NCI-H774 (cell line): ENCODE measurements at places on chromosomes 7 and 10.

DNA sequence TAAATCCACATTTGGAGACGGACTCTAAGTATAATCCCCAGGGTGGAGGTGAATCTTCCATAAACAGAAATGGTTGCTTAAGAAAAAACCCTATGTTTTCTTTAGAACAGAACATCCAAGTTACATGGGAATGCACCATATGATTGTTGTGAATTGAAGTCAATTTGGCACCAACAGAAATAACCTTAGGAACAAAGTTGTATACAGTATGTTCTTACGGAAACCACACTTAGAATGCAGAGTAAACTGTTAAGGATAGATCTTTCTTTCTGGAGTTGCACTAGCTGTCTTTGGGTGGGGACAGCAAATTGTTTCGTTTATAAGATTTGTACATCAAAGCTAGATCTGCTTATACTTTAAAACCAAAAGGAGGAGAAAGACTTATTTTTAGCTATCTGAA, 316.4 kb downstream of the PTEN start:
- no peak for DNase-seq

- no peak for DNase-seq
Observed at GRCh38 chr7:128408709-128409595, 830 bp downstream of the IMPDH1 start.

DNA sequence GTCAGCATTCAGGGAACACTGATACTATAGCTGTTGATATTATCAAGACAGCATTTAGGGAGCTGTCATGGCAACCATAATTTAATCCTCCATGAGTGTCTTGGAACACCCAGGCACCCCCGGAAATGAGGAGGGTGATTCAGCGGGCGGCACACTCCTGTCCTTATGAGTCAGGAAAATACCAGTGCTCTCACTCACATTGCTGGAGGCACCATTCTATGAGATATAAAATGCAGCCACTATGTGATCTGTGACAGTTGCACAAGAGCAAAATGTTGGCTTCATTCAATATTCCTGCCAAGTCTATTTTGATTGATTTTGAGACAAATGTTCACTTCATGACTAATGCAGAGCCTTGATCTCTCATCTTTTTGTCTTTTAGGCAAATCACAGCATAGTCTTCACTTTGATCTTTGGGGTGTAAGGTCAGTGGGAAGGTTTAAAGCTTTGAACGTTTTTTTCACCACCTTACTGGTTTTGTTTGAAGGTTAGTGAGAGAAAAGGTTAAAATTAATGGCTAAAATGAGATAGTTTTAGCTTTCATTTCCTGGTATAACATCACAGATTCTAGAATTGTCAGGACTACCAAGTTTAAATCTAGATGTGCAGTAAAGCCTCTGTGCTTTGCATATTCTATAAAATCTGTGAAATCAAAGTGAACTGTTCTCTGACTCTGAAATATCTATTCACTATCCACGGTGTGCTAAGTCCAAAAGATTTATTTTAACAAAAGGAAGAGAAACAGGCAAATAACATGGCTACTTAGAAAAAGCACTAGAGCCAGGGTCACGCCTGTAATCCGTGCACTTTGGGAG, 12.4 kb upstream of the ARHGAP12 start:
- DNase-seq: no peak

DNA sequence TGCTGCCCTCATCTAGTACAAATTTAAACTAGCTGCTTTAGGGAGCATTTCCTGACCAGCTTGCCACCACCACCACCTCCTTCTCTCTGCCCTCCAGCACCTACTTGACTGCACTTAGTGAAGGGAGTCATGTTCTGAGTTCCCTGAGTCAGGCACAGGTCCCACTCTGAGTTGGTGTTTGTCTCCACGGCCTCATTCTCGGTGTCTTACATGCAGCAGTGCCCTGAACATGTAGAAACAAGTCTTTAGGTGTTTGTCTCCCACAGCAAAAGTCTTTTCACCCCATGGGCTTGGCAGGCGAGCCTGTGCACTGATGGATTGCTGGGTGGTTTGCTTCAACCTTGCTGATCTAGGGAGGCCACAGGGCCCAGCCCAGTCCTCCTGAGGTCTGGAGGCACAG, 16.9 kb downstream of the TSPAN14 start:
- DNase-seq: no peak

DNA sequence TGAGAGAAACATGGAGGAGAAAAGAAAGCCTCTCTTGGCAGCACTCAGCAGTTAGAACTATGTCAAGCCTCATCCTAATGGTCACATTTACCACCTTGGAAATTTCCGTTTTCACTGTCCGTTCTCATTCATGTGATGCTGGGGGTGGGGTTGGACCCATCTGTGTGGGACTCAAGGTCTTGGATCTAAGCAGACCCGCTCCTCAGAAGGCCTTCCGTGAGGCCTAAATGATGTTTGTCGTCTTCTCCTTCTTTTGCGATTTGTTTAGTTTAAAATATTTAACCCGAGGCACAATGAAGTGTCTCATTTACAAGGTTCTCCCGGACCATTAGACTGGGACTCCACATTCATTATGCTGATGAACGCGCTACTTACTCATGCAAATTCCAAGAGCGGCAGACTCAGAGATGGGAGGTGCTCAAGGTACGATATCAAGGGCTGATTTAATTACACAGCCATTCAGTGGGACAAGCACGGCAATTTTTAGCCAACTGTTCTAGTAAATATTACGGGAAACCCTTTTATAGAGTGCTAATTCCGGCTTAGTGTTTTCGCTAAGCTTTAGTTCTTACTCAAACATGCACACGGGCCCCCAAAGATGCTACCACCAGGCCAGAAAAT, 109.1 kb upstream of the EFCAB10 start:
- DNase-seq: no peak

DNA sequence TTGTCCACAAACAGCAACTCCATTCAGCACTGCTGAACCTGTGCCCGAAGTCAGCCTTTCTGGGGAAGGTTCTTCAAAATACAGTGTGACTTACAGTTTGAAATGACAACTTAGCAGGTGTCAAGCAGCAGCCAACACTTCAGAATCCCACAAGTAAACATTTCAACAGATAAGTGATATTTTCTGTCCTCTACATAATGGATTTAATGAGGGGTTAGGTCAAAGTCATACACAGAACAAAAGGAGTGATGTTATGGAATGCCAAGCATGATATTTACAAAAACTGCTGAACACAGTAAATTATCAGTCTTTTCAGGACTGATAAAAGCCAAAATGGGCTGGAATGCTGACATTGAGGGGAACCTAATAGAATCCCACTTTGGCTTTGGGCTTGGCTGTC, 77.6 kb upstream of the JAZF1 start:
- peak; percentile 34 for DNase-seq

DNA sequence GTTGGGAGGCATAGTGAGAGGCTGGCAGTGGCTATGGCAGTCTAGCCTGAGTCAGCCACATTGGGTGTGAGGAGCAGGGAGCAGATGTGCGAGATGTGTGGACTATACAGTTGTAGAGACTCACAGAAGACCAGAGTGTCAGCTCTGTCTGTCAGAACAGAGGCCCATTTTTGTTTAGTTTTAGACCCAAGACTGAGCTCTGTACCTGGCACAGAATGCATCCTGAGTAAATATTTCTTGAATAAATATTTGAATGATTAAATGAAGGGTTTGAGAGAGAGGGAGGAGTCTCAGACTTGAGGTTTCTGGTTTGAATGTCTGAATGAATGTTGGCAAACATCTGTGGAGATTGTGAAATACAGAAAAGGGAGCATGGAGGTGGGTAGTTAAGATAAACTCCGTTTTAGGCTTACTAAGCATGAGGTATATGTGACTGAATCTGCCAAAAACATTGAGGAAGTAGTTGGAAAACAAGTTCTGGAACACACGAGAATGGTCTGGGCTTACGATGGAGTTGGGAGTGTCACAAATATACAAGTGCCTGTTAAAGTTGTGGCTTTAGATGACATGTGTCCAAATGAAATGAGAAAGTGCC, 3.6 kb downstream of the SEC23IP start:
- DNase-seq: no peak

GRCh38 chr10:131631619-131632018, 269.2 kb upstream of the PPP2R2D start:
- no peak for DNase-seq

GRCh38 chr10:70461397-70462348, 16.9 kb upstream of the PALD1 start:
- DNase-seq: peak; percentile 20

DNA sequence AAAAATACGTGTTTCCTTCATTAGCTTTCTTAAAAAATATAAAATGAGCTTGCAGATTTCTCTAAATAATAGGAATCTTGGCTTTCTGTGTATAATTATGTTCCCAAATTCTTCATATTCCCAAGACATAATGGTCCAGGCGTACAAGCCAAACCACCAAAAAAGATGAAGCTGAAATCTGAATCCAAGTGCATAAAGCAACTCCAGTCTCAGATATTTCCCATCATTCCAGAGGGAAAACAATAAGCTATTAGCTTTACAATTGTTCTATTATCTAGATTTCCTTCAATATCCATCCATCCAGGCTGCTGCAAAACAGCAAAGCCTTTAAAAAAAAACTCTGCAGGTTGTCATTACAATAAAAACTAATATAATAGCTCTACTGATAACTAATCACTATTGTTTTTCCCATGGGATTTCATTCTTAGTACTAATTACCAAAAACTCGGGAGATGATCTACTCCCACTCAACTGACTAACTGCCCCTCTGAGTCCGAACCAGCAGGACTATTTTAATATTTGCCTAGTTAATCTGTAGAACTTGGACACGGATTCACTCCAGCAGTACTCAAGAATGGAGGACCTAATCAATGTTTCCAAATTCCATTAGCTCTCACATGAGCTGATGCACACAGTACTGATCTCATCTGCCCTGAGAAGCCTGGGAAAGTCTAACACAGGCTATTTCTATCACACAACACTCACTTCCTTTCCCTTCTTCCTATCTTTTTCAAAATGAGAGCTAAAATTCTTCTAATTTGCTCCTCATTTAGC, 108.9 kb upstream of the ASAH2 start:
- DNase-seq: no peak

- no peak for DNase-seq
Observed at GRCh38 chr7:10913457-10913856, 60.2 kb upstream of the PHF14 start.

DNA sequence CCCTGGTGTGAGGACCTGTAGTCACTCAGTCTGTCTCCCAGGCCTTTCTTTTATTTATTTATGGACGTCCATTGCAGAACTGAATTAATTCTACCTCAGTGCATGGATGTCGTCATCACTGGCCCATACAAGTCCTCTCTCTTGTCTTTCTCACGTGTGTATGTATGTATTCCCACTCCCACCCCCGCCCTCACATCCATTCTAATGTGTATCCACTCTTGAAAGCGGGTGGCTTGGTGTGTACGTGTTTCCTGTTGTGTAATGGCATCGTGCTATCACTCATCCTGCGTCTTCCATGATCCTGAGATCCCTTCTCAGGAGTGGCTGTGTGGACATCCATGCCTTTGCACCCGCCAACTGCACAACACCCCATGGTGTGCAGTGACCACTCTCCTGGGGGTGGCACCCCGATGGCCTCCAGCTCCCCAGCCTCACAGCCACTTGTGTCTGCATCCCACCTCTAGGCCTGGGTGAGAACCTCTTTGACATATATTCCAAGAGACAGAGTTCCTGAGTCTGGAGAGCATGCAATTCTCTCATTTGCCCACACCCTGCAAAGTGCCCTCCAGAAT, 3.0 kb upstream of the AOC1 start:
- DNase-seq: no peak

- peak; percentile 81 for DNase-seq
Observed at GRCh38 chr7:2241580-2242540, at the start of the genes MRM2 and NUDT1. TSS of gene MRM2 (minus strand) at chr7:2242205. CDS start at chr7:2242169, 36 bp downstream. TSS of gene NUDT1 (plus strand) at chr7:2242226. CDS start at chr7:2244575, 2,349 bp downstream.

DNA sequence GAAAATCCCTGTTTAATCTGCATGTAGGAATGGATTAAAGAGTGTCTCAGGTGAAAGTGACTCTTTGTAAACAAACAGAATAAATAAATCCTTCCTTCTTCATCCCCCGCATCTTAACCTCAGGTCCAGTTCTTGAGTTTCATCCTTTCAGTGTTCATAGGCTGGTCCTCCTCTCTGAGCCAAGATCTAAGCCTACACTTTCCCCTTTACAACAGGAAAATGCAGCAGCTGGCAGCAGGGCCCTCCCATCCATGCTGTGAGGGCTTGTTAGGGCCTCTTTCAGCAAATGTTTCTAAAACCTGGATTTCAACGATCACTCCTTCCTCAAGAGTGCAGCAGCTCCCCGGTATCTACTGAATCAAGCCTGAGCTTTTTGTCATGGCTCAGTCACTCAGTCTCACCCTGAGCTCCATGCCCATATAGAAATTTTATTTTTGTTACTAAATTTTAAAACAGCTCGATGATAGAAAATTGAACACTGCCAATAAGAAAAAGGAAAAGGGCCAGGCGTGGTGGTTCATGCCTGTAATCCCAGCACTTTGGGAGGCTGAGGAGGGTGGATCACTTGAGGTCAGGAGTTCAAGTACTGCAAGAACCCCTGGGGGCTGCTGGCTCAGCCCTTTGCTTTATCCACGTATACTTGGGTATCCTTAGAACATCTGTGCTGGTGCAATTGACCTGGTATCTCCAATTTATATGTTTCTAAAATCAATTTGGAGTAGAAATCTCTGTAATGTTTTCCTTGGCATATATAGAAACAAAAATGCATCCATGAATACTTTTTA, 15.6 kb downstream of the BLNK start:
- no peak for DNase-seq

DNA sequence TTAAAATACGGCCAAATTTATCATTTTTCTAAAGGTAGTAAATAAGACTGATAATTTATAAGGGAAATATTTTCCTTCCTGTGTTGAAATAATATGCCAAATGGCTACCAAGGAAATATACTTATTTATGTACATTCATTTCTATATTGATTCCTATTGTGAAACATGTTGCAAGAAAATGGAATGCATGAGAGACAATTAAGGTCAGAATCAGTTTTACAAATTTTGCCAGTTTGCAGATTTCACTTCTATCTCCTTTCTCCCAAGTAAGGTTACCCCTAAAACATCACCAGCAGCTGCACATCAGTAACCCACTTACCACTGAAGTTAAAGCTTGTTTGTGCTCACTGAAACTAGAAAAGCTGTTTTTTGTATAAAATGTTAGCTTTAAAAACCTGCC, 19.2 kb upstream of the REEP3 start:
- no peak for DNase-seq

- no peak for DNase-seq
Observed at GRCh38 chr10:97020452-97021400, 165.0 kb downstream of the SLIT1 start.

DNA sequence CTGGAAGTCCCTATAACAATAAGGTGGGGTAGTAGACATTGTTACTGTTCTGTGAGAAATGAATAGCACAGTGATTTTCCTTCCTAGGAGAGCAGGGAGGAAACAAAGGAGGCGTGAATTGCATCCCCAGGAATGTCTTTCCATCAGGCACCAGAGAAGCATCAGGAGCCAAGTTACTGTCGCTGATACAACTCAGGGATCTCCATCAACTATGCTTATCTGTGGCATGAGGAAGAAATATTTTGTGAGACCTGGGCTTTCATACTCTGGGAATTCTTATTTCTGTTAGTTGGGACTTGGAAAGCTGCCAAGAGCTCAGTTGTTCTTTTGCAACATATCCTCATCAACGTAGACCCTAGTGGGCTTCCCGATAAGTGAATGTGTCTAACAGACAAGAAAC, 622.3 kb downstream of the SUGCT start:
- no peak for DNase-seq

- DNase-seq: no peak
Observed at GRCh38 chr7:51789489-51789888, 472.9 kb upstream of the COBL start.
